ENCODE measurements at places on chromosomes 7 and 10.

DNA sequence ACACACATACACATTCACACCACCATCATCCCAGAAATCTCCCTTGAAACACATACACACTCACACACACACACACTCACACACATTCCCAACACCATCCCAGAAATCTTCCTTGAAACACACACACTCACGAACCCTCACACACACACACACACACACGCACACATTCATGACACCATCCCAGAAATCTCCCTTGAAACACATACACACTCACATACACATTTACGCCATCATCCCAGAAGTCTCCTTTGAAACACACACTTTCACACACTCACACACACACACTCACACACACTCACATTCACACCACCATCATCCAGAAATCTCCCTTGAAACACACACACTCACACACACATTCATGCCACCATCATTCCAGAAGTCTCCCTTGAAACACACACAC is 360 bp upstream of the OPN4 start:
- no peak for DNase-seq

DNA sequence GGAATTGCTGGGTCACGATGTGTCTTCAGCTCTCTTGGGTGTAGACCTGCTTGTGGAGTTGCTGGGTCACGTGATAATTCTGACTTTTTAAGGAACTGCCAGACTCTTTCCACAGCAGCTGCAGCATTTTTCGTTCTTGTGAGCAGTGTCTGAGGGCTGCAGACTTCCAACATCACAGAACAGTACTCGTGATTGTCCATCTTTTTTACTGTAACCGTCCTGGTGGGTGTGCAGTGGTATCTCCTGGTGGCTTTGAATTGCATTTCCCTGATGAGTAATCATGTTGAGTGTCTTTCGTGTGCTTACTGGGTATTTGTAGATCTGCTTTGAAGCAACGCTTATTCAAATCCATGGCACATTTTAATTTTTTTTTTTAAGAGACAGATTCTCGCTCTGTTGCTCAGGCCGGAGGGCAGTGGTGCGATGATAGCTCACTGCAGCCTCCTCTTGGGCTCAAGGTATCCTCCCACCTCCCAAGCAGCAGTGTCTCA is 22.7 kb downstream of the INPP5A start:
- DNase-seq, result no peak

GRCh38 chr7:134789967-134790685 is 10.7 kb downstream of the CALD1 start:
- no peak for DNase-seq

- DNase-seq, result no peak
Measured at GRCh38 chr10:1434912-1435692, 302.2 kb downstream of the ADARB2 start.

- DNase-seq, result no peak
Measured at GRCh38 chr10:93368210-93368609, 113.9 kb downstream of the MYOF start.

- DNase-seq, result no peak
Measured at GRCh38 chr10:100339236-100339635, 7.8 kb upstream of the SCD start.

DNA sequence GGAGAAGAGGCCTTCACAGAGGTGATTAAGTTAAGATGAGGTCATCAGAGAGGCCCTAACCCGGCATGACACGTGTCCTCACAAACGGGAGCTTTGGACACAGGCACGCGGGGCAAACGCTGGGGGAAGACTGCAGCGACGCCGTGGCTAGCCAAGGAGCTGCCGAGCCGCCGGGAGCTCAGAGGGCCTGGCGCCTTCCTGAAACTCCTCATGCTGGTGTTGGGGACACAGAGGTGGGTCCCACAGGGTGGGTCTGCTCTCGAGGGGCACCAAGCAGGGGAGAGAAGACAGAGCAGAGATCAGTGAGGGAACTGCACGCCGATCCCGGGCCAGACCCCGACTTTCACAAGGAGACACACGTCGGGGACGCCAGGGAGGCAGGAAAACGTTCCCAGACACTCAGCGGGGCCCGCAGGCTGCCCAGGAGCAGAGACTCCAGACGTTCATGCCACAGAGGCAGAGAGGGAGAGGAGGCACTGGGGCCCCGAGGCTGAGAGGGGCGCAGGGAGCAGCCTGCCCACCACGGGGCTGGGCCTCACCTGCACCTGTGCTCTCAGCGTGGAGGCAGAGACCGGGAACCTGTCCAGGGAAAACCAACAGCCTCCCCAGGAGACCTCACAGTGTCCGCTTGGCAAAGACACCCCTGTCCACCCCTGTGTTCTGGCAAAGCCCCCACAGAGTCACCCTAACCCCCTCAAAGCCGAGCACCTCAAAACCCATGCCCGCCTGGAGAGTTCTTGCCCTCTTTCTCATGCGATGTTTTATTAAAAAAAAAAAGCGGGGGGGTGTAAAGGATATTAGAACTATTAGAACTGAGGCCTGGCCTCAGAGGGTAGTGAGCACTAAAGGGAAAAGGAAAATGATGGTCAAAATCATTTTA is 103.8 kb downstream of the PDGFA start:
- no peak for DNase-seq

GRCh38 chr7:20696803-20697333 is 81.4 kb downstream of the ABCB5 start:
- no peak for DNase-seq

DNA sequence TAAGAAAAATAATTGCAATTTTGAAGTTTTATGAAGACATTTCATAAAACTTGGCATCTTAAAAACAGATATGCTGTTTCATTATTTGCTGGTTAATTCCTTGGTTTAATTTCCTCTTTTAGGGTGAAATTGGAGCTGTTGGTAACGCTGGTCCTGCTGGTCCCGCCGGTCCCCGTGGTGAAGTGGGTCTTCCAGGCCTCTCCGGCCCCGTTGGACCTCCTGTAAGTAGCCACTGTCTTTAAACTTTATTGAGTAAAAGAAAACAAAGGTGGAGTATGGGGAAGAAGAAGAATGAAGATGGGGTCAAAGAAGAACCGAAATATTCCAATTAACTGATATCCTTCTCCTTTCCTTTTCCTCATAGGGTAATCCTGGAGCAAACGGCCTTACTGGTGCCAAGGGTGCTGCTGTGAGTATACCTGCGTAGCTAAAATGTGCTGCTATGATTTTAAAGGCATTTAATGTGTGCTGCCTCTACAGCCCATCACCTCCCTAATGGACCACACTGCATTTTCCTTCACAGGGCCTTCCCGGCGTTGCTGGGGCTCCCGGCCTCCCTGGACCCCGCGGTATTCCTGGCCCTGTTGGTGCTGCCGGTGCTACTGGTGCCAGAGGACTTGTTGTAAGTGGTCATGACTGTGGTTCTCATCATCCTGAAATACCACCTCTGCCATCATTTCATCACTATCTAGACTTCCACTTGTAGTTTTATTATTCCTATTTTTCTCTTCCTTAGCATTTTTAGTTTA is 14.7 kb downstream of the COL1A2 start:
- no peak for DNase-seq

- DNase-seq, result peak; percentile 51
Measured at GRCh38 chr7:139618482-139619366, 95.2 kb downstream of the CLEC2L start.

GRCh38 chr10:48317321-48317990 is 11.0 kb downstream of the MAPK8 start:
- DNase-seq, result peak; percentile 52

- DNase-seq, result no peak
Measured at GRCh38 chr10:59880971-59881510, 25.3 kb downstream of the CCDC6 start.

DNA sequence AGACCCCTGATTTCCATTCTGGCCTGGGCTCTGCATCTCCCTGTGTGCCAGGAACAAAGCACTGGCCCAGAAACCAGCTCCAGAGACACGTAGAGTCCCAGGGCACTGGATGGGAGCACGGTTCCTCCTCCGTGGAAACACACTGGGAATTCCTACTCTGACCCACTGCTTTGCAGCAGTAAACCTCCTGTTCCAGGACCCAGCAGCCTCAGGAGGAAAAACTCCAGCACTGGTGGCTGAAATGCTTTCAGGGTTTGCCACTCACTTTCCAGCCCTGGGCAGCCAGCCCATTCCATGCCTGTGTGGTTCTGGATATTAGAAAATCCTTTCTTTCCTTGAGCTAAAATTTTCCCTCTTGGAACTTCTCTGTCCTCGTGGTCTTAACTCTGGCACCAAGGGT is 58.0 kb downstream of the FAM171A1 start:
- no peak for DNase-seq

DNA sequence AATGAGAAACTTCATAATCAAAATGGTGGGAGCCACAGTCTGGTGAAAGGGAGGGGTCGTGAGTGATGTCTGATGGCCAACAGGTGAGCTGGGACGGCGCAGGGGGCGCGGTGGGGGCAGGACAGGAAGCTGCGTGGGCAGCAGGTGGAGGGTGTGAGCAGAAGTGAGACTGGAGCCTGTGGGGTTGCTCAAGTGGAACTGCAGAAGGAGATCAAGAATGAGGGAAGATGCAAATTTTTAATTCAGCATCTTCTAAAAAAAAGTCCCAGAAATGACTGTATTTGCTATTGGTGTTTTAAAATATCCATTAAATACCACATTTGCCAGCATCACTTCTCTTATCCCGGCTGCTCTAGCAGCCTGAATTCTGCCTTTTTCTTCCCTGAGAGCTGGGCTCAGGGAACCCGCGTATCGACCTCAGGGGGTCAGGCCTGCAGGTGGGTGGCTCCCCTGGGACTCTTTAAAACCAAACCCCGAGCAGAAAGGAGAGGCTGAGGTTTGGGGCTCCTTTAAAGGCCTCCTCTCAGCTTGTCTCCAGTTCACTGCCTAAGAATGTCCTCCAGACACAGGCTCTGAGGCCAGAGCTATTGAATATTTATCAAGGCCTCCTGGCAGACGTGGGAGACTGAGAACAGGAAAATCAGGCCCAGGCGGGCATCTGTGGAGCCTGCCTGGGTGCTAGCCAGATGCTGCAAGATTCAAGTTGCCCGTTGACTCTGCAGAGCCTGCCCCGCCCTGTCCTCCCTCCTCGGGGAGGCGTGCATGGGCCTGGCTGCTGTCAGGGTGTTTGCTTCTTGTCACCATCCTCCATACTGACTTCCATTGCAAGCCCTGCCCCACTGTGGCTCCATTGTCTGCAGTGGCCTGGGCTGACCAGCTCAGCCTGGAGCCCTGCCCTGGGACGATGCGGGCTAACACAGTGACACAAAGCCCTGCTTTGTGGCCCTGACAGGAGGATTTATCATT is 53.9 kb downstream of the SYPL1 start:
- no peak for DNase-seq

- peak; percentile 15 for DNase-seq
Measured at GRCh38 chr7:136883046-136883445, 14.6 kb downstream of the CHRM2 start.

DNA sequence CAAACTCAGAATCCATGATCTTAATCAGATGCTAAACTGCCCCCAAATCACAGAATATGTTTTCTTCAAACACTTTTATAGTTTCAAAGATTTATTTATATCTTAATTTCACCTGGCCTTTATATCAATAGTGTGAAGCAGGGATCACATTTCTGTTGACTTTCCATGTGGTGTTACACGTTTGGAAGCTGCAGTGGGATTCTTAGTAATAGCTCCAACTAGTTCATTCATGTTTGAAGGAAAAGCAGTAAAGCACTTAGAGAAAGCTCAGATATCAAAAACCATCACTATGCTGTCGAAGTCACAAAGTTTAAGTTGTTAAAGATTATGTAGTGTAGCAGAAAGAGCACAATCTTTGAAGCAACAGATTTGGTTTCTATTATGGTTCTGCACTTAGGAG is 16.8 kb downstream of the ENO4 start:
- no peak for DNase-seq

DNA sequence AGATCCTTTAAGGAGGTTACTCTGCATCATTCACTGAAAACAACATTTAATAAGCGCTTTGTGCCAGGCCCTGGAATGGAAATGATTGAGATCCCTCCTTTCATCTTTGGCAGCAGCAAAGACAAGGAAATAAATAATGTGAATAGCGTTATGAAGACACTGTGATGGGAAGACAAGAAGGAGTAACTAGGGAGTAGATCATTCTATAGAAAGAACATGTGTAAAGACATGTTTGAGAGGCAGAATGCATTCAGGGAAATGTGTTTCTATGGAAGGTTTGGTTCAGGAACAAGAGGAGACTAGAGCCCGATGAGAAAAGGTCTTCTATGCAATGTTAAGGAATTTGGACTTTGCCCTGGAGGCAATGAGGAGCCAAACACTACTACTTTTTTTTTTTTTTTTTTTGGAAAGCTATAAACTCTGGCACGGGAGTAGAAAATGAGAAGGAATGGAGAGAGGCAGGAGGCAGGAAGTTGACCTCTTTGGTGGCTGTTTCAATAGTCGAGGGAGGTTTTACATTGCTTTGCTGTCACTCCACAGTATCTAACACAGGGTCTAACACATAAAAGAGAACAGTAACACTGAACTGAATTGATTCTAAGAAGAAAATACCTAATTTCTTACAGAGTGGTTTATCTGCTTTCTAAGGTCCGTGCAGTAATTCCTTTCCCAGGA is 44.9 kb downstream of the SMURF1 start:
- DNase-seq, result peak; percentile 70

DNA sequence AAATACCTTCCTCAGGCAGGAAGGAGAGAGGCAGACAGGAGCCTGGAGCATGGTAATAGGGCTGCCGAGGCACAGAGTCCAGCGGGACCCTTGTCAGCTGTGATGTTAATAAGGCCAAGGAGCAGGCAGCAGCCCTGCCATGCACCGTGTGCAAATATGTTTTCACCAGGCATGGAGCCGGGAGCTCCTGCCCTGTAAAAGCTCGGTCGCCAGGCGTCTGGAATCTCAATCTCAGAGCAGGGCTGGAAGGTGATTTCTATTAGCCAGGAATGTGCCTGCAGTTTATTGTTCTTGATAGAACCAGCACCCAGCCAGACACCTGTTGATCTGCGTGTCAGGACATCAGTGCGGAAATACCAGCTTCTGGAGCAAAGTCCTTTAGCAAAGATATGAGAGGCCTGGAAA is 469.8 kb downstream of the GLRX3 start:
- no peak for DNase-seq

GRCh38 chr7:102860351-102860811 is 52.4 kb upstream of the LRRC17 start:
- DNase-seq, result peak; percentile 58

DNA sequence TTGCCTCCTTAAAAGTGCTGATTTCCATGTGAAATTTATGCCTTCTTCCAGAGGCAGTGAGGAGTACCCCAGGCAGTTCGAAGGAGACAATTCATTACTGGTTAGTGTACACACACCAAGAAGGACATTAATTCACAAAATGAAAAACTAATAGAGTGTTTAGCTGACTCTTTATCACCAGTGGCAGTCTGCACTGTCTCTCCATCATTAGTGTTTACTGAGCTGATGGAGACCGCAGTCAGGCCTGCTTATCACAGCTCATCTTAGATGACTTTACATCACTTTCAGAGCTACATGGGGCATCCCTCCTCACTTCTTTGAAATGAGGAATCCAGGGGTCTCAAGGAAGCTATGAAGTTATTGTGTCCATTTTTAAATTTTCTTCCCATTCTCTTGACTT is 155.5 kb upstream of the LRGUK start:
- DNase-seq, result no peak

- DNase-seq, result no peak
Measured at GRCh38 chr7:16836481-16836880, 31.7 kb upstream of the AGR2 start.

DNA sequence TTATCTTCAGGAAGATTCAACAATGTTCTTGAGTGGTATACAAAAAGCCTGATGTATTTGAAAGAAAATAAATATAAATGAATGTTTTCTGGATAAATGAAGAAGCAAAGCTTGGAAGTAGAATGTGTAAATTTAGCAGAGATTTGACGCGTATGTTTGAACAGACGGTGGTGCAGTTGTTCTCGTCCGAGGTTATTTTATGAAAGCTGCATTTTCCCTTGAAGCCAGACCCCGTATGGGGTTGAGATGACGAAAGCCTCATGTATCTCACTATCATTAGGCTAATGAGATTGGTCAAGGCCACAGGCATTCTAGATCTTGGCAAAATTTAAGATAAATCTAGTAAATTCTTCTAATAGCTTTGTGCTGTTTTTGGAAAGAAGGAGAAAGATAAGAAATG is 195.2 kb downstream of the NXPH1 start:
- no peak for DNase-seq
